CD4-positive, alpha-beta T cell treated with Interleukin-6 for 4 hours (primary cell): ENCODE measurements at places on chromosomes 12 and 14.

GRCh38 chr12:7642876-7643309 is 22.8 kb downstream of the APOBEC1 start:
- DNase-seq, result peak; percentile 17

- no peak for DNase-seq
Observed at GRCh38 chr14:60512973-60513571, 4.1 kb downstream of the SIX6 start.

DNA sequence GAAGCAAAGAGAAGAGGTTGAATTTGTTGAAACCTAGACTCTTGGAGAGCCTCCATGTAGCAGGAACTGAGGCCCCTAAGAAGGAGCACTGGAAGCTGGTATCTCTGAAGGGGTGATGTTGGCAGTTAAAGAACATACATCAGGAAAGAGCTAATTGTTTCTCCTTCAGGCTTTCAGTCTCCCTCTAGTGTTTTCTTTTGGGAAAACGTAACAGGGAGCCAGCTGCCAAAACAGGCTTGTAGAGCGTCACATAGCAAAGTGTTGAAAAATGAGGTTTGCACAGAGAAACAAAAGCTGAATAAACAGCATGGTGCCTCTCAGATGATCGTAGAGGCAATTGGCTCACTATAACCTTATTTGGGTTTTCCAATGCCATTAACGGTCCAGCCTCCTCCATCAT is 46.9 kb upstream of the CAND1 start:
- no peak for DNase-seq

GRCh38 chr14:105475269-105476096 is 862 bp downstream of the CRIP2 start:
- DNase-seq, result peak; percentile 35

DNA sequence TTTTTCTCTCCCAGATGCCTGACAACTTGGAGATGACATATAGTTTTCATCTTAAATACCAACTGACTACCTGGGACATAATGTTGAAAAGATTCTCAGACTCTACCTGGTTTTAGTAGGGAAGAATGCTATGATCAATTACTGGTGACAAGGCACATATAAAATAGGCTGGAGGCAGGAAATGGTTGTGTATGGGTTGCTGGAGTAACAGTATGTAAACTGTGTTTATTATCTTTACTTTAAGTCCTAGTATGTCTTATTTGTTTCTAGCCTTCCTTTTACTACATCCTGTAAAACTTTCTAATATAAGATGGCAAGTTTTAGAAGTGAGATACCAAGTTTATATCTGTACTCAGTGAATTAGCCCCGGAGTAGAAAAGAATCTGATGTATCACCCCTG is 98.1 kb downstream of the NUBPL start:
- DNase-seq, result no peak

DNA sequence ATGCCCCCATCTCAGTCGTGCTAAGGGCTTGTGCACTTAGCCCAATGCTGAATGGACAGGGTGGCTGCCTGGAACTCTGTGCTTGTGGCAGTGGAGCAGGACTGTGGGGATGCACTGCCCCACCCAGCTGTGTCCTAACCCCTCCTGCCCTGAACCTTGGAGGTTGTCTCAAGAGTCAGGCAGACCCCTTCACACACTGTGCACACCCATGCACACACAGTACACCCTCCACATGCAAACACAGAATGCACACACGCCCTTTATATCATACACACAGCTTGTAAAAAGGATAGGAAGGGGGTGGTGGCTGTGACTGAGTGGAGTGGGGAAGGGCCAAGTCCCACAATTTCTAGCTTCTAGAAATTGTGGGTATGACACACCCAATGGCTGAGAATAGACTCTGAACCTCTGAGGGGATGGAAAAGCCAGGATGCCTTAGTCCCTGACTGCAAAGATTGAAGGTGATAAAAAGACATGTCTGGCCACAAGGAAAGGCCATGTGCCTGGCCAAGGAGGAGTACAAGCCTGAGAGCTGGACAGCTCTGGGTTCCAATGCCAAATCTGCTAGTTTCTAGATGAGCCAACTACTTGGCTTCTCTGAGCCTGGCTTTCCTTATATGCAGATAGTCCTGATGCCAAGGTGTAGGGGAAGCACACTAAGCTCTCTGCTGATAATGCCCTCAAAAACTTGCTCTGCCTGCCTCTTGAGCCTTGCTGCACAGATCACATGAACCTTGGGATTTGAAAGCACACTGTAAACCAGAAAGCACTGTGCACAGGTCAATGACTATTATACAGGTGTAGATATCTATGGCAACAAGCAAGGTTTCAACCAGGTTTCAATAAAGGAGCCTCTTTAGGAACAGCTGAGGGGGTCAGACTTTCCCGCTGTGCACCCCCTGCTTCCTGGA is 8.4 kb downstream of the KRT8 start:
- DNase-seq, result no peak

DNA sequence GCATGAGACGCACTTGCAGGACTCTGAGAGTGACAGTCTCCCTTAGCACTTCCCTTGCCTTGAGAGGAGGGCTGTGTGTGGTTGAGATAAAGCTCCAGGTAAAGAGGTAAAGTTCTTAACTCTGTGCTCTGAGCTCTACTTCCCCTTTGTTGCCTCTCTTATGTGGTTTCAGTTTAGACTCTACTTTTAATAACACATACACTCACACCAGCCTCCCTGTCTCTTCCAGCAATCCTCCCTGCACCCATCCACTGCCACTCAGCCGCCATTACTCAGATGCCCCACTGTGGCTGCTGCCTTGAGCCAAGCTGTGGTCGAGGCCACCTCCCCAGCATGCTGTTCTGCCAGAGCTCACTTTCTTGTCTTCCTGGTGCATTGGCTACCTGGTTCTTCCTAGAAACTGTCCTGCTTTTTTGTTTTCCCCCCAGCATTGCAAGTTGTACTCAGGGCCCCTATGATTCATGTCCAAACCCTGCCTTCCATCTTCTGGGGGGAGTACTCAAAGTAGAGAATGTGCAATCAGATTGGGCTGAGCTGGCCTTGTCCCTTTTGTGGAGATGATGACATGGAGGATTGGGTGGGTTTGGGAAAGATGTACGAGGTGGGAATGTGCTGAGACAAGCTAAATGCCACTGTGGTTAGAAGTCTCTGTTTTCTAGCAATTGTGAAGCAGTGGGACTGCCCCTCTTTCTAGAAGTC is 115.5 kb upstream of the PARP11 start:
- DNase-seq, result peak; percentile 60

DNA sequence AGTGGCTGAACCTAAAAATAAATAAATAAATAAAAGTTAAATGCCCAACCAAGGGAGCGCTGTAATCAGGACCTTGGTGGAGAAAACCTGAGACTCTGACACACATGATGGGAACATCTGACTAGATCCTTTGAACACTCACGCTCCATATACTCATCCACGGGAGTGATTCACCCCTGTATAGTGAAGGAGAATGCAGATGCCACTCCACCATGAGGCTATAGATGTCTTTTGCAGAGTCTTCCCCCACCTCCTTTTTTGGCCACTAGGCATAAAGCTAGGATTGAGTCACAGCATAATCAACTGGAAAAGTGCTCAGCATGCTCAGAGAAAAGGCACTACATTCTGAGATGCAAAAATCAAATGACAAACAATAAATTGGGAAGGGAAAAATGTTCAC is 19.0 kb downstream of the ADAM20 start:
- DNase-seq, result no peak

DNA sequence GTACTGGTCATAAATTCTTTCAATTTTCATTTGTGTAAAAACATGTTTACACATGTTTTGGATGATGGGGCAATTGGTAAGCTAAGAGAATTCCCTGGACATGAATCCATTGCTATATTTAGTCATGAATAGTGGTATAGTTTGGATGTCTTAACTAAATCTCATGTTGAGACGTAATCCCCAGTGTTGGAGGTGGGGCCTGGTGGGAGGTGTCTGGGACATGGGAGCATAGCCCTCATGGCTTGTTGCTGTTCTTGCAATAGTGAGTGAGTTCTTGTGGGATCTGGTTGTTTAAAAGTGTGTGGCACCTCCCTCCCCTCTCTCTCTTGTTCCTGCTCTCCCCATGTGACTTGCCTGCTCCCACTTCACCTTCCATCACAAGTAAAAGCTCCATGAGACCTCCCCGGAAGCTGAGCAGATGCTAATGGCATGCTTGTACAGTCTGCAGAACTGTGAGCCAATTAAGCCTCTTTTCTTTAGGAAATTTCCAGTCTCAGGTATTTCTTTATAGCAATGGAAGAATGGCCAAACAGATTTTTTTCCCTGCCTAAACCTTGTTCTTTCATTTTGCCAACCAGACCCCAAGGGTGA is 33.6 kb downstream of the CTSG start:
- no peak for DNase-seq

GRCh38 chr12:91400271-91400670 is 217.7 kb upstream of the DCN start:
- DNase-seq, result no peak

DNA sequence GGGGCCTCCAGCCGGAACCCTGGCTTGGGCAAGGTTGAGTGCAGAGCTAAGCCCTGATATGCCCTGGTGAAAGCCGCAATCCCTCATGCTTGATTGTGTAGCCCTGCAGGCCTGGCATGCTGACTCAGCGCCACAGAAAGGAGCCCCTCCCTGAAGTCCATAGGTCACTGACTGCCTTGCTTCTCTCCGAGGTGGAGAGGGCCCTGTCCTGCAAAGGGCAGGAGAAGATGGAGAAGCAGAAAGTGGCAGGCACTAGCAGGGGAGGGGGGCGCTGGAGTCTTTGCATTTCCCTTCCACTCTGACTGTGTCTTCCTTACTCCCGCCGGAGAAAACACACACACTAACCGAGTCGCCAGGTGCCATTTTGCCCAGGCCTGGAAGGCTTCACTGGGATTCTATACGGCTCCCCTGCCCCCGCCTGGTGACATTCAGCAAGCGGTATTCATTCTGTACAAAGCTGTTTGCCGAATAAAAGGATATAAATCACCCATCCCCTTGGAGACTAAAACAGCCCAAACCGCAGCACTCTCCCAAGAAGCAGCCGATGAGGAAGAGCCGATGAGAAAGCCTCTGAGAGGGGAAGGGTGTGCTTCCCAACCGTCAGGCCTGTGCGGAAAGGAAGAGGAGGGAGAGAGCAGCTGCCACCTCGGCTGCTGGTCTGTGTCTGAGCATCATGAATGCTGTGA is 69.8 kb downstream of the SLC6A12 start:
- DNase-seq, result no peak

GRCh38 chr12:44774815-44775411 is 101.2 kb downstream of the NELL2 start:
- DNase-seq, result peak; percentile 71

- DNase-seq, result no peak
Observed at GRCh38 chr12:109307051-109307450, 2.0 kb downstream of the FOXN4 start.

- DNase-seq, result no peak
Observed at GRCh38 chr14:99569725-99570543, 34.1 kb downstream of the CCDC85C start.

DNA sequence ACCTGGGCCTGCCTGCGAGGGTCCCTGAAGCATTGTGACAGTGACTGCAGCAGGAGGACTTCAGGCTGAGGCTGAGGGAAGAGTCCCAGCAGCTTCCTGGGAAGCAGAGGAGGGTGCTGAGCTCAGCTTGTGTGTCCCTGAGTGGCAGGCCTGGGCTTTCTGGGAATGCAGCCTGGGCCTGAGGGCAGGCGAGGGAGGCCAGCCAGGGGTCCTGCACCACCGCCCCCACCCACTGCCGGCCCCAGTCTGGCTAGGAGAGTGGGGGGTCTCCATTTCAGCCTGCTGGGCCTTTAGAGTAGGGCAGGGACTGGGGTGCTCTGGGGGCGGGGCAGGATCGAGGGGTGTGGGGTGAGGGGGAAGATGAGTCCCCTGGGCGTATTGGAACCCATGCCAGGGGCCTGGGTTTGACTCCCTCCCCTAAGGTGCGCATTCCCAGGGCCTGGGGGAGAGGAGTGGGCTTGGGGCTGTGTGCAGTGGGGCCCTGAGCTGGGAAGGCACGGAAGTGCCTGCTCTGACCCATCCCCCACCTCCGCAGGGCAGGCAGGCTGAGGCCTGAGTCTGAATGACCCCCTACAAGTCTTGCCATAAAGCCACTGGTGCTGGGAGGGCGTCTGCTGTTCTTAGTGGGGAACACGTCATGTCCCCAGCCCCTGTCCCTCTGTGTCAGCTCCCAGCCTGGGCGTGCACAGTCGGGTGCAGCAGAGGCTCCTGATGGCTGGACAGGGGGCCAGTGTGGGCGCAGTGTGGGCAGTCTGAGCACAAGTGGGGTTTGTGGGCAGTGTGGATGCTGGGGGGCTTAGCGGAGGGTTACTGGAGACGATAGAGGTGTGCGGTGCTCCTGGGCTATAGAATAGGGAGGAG is 46.4 kb downstream of the KRT80 start:
- DNase-seq, result no peak

GRCh38 chr12:10614056-10614370 is 604 bp upstream of the MAGOHB start:
- no peak for DNase-seq

GRCh38 chr14:31657917-31658316 is 96.7 kb downstream of the NUBPL start:
- no peak for DNase-seq

GRCh38 chr14:24365600-24366412 is 2.2 kb upstream of the NFATC4 start:
- peak; percentile 74 for DNase-seq

GRCh38 chr12:80912901-80913770 is 24.6 kb downstream of the LIN7A start:
- no peak for DNase-seq

DNA sequence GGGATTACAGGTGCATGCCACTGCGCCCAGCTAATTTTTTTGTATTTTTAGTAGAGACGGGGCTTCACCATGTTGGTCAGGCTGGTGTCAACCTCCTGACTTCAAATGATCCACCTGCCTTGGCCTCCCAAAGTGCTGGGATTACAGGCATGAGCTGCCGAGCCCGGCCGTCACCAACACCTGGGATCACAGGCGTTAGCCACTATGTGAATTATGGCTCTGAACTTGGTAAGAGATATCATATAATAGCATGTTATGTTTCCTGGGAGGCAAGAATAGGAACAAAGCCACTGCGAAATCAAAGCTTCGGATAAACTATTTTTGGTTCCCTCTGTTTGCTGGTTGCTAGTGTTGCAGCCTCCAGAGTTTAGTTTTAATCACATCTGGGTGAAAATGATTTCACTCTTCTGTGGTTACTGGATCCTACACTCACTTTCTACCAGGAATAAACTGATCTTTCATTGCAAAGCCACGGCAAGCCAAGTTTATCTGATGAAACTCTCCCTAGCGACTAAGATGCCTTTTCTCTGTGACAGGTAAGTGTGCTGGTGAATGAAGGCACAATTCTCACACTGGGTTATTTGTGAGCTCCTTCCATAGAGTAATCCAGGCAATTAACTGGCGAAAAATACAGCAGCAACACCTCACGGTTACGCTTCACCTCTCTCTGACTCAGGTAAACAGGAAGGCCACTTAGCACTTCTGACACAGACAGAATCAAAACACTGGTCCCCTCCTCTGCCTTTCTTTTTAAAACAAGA is 16.7 kb downstream of the SNRNP35 start:
- DNase-seq, result peak; percentile 47

DNA sequence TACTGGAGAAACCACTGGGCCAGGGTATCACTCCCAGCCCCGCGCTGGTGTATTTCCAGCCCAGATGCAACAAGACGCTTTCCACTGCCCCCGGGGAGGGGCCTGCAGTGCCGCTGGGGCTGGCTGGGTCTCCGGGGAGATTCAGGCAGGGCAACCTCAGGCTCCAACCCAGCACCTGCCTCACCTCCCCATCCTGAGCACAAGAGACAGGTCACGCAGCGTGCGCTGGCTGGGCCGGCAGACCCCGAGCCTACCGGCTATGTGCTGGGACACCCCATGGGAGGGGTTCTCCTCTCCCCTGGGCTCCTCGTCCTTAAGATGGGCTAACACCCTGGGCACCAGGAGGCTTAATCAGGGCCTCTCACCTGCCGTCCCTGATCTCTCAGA is 80.9 kb downstream of the RFLNA start:
- no peak for DNase-seq
